Neuronal stem cell (in vitro differentiated cells): ENCODE measurements at places on chromosomes 1 and 21.

DNA sequence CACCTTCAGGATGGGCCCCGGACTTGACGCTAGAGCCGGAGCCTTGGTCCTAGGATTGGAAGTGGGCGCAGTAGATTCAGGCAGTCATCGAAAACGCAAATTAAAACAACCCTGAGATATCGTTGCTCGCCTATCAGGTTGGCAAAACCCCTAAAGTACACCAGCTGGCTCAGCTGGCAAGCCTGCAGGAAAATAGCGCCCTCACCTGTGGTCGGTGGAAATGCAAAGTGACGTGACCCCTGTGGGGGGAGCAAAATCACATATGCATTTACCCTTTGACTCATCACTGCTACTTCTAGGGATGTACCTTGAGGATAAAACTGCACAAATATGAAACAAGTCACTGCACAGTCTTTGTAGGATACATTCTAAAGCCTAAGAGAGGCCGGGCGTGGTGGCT, 170.3 kb upstream of the TMEM51 start:
- DNase-seq, result no peak

DNA sequence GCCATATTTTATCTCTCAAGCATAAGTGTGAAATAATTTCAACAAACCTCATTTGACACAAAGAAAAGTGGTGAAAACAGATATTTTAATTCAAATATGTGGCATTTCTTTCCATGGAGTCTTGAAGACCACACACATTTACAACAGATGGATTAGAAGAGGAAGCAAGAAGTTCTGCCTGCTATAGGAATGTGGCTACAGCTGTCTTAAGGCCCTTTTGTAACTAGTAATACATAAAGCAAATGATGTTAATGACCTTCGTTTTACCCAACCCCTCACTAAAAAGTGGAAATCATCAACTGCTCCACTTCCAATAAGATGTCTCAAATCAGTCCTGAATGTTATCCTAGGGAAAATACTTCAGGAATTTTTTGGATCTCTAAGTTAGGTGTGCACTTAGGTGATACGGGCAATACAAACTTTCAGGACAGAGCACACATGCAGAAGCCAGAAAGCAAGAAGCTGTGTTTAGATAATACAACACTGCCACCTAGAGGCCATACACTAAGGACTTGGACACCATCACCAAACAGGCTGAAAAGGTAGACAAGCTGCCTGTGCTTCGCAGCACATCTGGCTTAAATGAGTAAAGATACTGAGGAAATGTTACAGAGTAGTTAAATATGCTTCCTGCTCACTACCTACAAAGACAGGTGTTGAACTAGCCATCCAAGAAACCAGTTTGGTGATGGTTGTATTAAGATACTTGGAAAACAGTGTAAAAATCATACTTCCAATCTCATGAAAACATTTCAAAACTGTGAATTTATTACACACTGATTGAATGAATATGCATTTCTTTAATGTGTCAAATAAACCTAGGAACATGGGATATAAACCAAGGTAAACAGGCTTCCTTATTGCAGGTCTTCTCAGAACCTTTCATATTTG, 24.4 kb downstream of the RRAGC start:
- DNase-seq, result peak; percentile 87

DNA sequence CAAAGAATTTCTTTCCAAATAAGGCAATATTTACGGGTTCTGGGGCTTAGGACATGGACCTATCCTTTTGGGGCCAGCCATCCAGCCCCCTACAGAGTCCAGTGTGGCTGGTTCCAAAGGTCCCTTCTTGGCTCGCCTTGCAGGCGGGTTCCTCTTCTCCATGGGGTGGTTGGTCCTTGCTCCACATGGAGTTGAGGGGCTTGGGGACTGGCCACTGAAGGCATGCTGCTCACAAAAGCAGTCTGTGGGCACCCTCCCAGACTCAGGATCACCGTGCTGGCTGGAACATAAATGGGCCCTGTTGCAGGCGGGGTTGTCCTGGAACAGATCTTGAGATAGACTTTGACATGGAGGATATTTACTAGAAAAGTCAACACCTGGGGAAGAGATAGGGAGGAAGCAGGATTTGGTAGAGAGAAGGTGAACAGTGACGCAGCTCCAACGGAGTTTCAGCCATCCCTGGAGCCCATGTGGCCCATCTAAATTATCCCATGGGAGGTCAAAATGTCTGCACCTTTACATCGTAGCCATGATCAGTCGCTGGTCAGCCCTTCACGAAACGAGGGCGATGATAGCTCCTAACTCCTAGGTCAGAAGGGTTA, 39.1 kb upstream of the LRP8 start:
- DNase-seq, result no peak

DNA sequence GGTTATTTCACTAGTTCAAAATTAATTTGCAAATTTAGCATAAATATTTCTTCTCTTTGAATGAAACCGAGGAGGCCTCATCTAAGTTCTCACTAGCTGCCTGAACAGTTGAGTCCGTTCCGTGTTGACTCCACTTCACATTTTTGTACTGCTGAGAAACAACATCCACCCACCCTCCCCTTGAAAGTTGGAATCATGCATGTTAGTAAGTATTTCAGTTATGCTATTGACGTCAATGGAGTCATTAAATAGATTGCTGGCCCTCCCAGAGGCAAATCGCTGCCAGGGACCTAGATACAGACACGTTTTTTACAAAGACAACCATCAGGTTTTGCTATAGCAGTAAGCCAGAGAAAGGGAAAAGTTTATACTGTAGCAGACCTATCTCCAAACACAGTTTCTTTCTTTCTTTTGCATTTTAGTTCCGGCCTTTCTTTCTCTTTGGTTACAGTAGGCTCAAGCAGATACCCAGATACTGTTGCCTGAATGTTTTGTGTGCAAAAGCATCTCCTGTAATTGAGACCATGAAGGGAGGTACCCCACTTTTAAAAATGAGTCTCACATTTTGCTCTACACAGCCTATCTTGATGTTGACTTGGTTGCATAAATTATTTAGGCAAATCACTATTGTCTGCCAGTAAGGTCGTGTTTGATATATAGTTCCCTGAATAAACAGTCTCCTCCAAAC, 262.6 kb upstream of the SGIP1 start:
- DNase-seq, result peak; percentile 26

GRCh38 chr1:37358992-37359391, 115.4 kb upstream of the ZC3H12A start:
- no peak for DNase-seq

DNA sequence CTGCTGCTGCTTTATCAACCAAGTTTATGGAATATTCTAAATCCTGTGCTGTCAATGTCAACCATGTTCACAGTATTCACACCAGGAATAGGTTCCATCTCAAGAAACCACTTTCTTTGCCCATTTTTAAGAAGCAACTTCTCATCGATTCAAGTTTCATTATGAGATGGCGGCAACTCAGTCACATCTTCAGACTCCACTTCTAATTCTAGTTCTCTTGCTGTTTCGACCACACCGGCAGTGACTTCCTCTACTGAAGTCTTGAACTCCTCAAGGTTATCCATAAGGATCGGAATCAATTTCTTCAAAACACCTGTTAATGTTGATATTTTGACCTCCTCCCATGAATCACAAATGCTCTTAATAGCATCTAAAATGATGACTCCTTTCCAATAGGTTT, 39.7 kb upstream of the IFNLR1 start:
- DNase-seq, result no peak

- no peak for DNase-seq
Measured at GRCh38 chr1:64532646-64533045, 62.7 kb downstream of the CACHD1 start.

GRCh38 chr1:14593302-14593701, 5.2 kb upstream of the KAZN start:
- no peak for DNase-seq

DNA sequence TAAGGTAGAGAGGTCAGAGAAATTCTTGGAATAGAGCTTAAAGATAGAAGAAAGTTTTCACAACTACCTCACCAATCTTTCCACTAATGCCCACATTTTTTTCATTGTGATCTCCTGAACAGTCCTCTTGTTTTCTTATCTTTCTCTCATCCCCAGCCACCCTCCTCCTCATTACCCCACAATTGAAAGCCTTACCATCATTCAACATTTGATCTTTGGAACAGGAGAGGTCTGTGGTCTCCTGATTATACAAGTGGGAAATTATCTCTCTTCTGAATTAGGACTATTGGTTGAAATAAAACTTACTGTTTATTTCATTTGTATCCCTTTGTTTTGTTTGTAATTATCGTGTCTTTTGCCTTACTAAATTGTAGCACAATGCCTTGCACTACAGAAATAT, 29.6 kb downstream of the DNAH14 start:
- no peak for DNase-seq

- DNase-seq, result no peak
Measured at GRCh38 chr1:246280551-246280950, 226.5 kb downstream of the SMYD3 start.

DNA sequence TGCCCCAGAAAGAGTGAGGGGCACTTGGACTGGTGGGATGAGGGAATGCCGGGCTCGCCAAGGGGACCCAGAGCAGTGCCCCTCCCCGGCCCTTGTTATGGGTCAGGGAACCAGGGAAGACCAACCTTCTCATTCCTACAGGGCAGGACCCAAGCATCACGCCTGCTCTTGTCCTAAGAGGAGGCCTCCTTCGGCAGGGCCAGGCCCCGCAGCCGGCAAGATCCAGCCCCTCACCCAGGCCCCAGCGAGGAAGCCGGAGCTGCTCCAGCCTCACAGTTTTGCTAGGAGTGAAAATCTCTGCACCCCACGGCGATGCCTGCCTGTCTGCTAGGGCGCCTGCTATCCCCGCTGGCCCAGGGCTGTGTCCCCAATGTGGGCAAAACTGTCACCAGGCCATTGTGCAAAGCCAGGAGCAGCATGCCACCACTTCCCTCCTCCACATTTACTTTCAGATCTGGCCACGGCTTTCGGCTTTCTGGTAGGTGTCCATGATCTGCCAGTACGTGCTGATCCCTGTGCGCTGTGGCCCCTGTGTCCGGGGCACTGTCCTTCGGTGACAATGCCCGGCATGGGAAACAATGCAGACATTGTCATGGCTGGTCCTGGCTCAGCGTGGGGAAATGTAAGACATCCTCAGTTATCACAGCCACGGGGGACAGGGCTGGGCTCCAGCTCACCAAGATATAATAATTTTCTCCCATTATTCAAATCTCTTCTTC, 9.6 kb downstream of the ACTRT2 start:
- DNase-seq, result no peak

GRCh38 chr1:85867189-85867588, 159.0 kb upstream of the ZNHIT6 start:
- no peak for DNase-seq
